ENCODE measurements at places on chromosomes 12 and 14.

DNA sequence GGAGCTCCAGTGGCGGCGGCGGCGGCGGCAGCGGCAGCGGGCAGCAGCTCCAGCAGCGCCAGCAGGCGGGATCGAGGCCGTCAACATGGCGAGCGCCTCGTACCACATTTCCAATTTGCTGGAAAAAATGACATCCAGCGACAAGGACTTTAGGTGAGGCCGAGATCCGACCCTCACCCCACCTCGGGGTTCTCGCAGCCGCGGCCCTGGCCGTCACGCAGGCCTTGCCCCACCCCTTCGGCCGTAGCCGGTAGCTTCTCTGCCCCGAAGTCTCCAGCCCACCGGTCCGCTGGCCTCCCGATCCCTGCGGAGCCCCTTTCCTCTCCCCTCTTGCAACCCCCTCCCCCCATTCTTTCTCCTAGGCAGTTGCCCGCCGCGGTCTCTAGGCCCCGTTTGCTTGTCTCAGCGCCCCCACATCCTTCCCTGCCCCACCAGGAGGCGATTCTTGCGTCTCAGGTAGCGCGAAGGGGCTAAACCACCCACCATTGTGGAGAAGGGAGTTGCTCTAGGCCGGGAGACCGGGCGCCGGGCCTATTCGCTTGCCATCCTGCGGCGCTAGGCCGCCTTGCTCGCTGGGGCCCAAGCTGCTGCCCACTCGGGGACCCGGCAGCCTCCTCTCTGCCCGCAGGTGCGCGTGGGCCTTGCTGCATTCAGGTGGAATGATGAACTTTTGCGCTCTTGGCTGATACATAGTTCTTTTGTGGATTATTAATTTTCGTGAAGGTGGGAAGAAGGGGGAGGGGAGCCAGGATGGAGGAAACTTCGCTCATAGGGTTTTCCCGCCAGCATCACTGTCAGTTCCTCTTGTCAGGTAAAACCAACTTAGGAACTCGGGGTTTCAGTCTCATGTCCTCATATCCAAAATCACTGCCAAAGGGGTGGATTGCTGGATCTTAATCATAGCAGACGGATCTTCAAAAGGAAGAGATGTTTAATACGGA is 745 bp downstream of the CAND1 start:
- peak; percentile 31 for DNase-seq

GRCh38 chr14:21204167-21205025 is 48.5 kb upstream of the OR5AU1 start:
- DNase-seq = no peak

DNA sequence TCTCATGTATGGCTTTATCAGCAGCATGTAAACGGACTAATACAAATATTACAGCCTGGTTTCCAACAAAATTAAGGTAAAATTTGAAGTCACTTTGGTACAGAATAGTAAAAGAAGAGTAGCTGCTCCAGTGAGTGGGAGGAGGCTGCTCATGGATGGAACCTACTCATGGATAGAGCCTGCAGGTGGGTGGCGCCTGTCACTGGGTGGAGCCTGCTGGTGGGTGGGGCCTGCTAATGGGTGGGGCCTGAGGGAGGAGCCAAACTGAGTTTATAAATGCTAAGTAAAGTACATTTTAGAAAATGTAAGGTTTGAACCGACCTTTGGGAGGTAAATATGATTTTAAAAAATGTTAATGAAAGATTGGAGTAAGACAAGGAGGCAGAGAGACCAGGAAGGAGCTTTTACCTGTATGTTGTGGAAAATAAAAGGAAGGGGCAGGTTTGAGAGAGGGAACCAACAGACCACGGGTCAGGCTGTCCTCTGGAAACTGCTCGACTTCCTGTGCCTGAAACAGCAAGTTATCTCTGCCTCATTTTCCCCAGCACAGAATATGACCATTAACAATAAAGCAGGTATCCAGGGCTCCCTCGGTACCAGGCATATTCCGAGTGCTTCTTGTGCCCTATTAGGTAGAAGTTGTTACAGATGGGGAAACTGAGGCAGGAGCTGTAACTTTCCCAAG is 55.9 kb upstream of the SEL1L start:
- DNase-seq = no peak

GRCh38 chr12:457676-458075 is 2.1 kb upstream of the B4GALNT3 start:
- DNase-seq = no peak

DNA sequence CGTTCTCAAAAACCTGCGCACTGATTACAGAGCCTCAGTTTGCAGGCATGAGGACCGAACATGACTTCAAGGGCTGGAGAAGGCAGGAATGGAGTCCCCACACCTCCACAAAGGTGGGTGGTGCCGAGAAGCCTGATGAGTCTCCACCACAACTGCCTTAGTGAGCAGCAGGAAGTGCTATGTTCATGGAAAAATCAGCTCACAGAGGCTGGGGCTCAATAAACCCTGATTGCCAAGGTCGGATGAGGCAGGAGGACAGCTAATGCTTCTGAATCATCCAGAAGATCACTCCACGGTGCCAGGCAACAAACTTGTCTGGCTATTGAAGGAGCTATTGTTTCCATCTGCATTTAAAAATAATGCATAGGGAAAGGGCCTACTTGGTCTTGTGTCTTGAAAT is 31.1 kb downstream of the APPL2 start:
- no peak for DNase-seq

- DNase-seq = no peak
Measured at GRCh38 chr14:61190341-61190740, 90.8 kb downstream of the TMEM30B start.

- no peak for DNase-seq
Measured at GRCh38 chr12:85669911-85670310, 166.3 kb downstream of the RASSF9 start.

GRCh38 chr14:32507029-32507984 is 178.2 kb downstream of the AKAP6 start:
- no peak for DNase-seq

DNA sequence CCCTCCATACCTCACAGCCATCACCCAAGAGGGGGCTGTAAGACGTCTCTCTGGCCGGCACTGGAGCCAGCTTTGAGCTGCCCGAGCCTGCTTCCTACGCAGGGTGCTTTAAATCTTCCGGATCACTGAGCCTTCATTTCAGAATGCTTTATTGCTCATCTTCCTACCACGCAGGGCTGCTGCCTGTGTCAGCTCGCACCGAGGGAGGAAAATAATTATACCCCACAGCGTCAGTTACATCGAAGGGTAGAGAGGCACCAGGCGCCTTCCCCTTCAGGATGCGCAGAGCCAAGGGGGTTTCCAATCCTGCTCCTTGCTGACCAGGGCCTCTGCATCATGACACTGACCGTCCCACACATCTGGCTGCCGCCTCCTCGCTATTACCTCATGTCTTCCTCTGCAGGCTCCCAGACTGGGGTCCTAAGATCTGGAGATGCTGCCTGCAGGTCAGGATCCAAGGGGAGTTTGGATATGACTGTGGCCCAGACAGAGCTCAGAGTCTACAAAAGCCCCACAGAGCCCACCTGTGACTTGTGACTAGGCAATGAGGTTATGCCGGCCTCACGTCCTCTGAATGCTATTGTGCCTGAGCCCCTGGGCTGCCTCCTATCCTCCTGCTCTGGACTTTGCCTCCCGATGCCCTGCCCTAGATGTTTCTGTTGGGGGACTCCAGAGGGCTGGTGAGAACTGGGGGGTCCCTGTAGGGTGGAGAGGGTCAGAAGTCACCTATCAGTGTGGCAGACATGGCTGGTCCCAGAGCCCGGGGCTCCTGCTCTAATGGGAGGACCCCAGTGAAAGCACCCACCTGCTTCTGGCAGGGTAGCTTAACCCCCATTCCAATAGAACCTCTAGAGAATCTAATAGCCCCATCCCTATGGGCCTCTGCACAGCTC is 220.3 kb upstream of the RTL1 start:
- no peak for DNase-seq

GRCh38 chr14:80577599-80577998 is 363.9 kb downstream of the CEP128 start:
- no peak for DNase-seq

GRCh38 chr12:128312661-128313060 is 45.7 kb downstream of the TMEM132C start:
- DNase-seq = no peak

GRCh38 chr12:49108958-49109404 is 1.7 kb downstream of the LMBR1L start:
- DNase-seq = no peak
